CD4-positive, alpha-beta T cell treated with Interleukin-12 subunit alpha and Interleukin-12 subunit beta, for 1 hour (primary cell): ENCODE measurements at places on chromosomes 4 and X.

- no peak for DNase-seq
Observed at GRCh38 chr4:119626943-119627266, 1.7 kb downstream of the PDE5A start.

GRCh38 chr4:139603576-139604410 is 47.8 kb upstream of the SETD7 start:
- peak; percentile 53 for DNase-seq

DNA sequence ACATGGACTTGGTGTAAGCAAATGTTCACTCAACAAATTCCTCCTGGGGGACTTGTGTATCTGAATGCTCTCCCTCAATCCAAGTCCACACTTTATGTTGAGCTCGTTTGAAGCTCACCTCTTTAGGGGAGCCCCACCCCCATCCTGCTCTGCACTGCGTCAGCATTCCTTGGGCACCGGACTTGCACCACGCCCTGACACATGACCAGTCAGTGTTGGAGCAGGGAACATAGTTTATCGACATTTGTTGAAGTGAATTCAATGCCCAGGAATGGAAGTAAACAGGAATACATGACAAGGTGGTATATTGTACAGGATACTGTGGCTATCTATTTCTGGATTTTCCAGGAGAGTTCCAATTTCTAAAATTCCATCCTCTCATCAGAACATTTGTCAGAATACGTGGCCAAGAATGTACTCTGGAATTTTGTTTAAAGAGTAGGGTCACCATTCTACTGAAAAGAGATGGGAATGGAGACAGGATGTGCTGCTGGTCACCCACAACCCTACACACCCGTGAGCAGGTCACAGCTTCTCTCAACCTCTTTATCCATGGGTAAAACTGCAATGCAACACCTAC is 60.0 kb upstream of the LNX1 start:
- DNase-seq, result no peak

GRCh38 chr4:1723131-1723801 is 1.9 kb downstream of the TACC3 start:
- peak; percentile 63 for DNase-seq

DNA sequence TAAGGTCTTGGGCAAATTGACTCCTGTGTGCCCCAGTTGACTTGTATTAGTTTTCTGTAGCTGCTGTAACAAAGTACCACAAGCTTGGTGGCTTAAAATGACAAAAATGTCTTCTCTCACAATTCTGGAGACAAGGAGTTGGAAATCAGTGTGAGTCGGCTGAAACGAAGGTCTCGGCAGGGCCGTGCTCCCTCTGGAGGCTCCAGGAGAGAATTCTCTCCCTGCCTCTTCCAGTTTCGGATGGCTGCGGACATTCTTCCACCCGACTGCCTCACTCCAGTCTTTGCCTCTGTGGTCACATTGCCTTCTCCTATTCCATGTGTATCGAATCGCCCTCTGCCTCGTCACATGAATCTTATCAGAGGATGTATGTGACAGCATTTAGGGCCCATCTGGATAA is 66.0 kb upstream of the PHOX2B start:
- DNase-seq, result no peak

DNA sequence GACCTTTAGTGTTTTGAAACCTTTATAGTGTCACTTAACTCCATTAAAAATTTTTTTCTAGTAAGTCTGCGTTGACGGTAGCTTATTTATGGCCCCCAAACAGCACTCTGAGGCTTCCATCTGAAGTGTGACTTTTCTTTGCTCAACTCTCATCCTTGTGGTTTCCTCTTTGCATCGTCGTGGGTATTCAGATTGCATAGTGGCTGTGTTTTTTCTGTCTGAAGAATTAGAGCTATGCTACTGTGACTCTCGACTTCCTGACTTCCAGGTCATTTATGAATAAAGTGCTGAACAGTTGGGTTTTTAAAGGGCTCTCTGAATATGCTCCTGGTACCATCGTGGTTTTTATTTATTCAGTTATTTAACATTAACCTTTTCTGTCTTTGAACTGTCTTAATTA is 44.9 kb downstream of the JADE1 start:
- DNase-seq, result peak; percentile 45

DNA sequence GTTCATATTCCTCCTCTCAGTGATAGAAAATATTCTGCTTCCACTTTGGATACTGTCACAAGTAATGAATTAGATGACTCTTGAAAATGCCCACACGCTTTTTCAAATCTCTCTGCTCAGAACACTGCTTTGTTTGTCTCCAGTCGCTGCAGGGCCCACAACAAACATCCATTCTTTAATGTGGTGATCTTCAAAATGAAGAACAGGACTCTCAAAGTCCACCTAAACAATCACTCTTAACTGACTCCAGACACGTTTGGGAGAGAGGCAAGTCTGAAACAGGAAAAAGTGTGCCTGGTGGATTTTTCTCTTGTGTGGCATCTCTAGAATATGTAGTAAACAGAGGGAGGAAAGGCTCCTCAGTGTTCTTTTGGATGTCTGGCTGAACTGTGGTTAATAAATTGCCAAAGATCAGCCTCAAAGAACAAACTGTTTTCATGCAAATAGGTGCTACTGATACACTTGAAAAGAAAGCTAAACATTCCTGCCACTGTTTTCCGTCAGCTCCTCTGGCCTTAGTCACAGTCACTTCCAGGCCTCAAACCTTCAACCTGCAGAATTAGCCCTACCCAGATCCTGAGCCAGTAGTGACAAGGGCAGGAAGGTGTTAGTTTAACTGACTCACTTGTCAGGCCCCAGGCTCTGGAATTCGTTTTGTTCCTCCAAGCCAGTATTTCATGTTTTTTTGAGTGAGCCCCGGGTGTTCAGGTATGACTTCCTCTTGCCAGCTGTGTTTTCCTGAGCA is 259.6 kb upstream of the GPC4 start:
- no peak for DNase-seq

- DNase-seq, result no peak
Observed at GRCh38 chr4:139764182-139764581, 98.6 kb downstream of the MGST2 start.

- DNase-seq, result no peak
Observed at GRCh38 chr4:151930372-151930771, 169.6 kb upstream of the GATB start.

GRCh38 chr4:180449395-180449956 is 1793.7 kb upstream of the TENM3 start:
- no peak for DNase-seq

DNA sequence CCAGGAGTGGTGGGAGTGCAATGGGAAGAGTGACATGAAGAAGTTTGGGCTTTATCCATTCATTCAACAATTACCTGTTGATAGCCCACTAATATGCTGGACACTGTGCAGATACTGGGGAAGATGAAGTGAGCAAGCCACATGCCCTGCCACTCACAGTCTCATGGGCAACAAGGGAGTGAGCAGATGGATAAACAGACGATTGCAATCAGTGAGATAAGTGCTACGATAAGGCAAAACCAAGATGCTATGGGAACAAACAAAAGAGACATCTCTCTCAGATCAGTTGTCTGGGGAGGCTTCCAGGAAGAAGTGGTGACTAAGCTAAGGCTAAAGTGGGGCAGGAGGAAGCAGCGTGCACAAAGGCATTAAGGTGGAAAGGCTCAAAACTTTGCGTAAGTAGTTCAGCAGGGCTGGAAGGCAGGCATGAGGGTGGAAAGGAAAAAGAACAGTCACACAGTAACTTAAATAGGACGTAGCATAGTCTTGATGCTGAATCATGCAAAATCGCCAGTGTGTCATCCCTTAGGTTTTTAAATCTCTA is 31.7 kb downstream of the GAB3 start:
- peak; percentile 66 for DNase-seq

- peak; percentile 30 for DNase-seq
Observed at GRCh38 chr4:17578482-17578891, 1.5 kb downstream of the LAP3 start.

- DNase-seq, result no peak
Observed at GRCh38 chrX:29687687-29688086, 527.7 kb upstream of the MAGEB2 start.

DNA sequence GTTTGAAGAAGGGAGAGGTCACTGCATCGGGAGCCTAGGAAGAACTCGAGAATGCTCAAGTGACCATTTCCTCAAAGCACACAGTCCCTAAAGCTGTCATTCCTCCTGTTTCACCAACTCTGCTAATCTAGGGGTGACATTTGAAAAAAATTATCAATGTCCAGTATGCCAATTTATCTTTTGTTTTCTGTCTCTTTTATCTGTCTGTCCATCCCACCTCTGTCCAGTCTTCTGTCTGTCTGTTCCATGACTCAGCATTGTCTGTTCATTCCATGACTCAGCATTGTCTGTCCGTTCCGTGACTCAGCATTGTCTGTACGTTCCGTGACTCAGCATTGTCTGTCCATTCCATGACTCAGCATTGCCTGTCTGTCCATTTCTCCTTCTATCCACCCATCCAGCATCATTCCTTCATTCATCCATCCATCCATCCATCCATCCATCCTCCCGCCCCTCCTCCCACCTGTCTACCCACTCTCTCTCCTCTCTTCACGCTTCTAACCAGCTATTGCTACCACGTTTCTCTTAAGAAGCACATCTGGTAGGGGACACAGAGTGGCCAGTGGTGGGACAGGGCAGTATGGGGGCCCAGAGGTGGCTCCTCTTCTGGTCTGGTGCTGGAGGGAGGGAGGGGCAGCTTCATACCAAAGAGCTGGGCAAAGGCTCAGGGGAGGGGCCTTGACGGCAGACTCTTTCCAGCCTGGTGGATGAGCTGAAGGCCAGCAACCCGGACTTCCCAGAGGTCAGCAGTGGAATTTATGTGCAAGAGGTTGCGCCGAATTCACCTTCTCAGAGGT is 34.1 kb downstream of the HTRA3 start:
- no peak for DNase-seq

- DNase-seq, result no peak
Observed at GRCh38 chr4:108399610-108400265, 220.6 kb upstream of the RPL34 start.

- DNase-seq, result no peak
Observed at GRCh38 chrX:9745417-9746115, 20.1 kb downstream of the GPR143 start.

GRCh38 chr4:11397819-11398610 is 30.7 kb downstream of the HS3ST1 start:
- DNase-seq, result no peak

DNA sequence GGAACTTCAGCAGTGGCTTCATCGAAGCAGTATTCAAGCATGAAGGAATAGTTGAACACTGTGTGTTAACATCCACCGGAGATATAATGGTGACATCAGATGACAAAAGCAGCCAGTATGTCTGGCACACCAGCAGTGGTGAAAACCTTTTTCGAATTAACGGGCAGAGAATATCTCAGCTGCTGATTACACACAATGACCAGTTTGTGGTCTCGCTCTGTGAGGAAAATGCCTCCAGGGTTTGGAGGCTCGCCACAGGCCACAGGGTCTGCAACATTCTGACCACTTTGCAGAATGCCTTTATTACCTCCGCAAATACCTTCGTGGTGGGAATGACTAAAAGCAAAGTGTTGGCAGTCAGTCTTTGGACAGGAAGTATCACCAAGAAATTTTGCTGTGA is 201.5 kb downstream of the NWD2 start:
- no peak for DNase-seq

GRCh38 chr4:83732114-83732635 is 196.3 kb downstream of the GPAT3 start:
- no peak for DNase-seq

GRCh38 chr4:165556383-165556782 is 177.6 kb downstream of the CPE start:
- no peak for DNase-seq

GRCh38 chr4:40811956-40812355 is 62.2 kb downstream of the NSUN7 start:
- no peak for DNase-seq

GRCh38 chrX:1165535-1166196 is 46.8 kb downstream of the CRLF2 start:
- DNase-seq, result no peak

GRCh38 chrX:41518127-41518840 is 71.1 kb downstream of the NYX start:
- no peak for DNase-seq

- no peak for DNase-seq
Observed at GRCh38 chr4:113504422-113504821, 257.1 kb downstream of the CAMK2D start.

DNA sequence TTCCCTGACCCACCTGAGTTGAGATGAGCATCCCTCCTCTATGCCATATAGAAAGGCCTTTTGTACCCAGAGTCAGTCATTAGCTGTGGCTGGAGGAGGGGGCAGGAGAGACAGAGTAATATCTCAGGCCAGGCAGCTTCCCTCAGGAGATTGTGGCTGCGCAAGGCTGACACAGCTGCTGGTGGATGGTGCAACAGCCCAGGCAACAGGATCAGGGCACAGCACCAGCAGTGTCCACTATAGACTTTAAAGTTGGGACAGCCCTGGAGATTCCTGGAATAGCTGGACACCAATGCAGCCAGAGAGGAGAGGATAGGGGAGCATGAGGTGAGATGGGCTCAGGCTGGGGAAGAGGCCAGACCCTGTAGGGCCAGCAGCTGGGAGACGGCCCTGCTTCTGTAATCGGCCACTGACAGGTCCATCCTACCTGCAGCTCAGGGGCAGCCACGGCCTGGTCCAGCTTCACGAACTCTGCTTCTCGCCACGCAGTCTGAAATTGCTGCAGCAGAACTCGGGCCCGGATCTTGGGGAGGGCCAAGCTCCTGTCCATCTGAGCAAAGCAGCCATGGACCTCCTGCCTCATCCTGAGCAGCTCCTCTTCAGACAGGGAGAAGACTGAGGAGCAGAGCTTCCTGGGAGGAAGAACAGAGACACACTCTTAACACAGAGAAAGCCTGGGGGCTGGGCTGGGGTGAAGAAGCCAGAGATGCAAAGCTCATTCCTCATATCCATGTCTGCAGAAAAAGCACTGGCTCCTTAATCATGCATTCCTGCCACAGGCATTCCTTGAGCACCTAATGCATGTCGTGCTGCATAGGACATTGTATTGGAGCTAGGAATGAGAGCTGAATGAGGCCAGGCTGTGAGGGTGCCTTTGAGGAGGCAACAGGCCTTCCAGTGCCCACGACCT is 90.1 kb downstream of the EVC2 start:
- no peak for DNase-seq

- no peak for DNase-seq
Observed at GRCh38 chr4:126583509-126583908, 1049.2 kb upstream of the INTU start.

DNA sequence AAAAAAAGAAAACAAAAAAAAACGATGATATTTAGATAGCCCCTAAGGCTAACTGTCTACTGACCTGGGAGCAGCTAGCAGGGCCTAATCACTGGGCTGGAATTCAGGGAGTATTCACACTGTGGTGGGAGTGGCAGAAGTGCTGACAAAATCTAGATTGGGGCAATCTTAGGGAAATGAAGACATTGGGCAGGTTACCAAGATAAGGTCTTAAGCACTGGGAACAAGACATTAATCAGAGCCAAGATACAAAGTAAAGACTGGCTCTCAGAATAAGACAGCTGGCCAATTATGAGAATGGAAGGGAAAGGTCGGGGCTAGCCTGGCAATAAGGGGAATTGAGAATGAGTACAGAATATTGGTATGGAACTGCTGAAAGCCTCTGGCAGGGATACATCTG is 100.2 kb upstream of the GRIA3 start:
- no peak for DNase-seq

- DNase-seq, result peak; percentile 94
Observed at GRCh38 chr4:77075869-77076799, at the start of gene CCNI. CCNI (minus strand) TSS chr4:77075989; CDS start chr4:77066362, 9,627 bp downstream.
